Common myeloid progenitor, CD34-positive (primary cell): ENCODE measurements at places on chromosomes 13 and 19.

DNA sequence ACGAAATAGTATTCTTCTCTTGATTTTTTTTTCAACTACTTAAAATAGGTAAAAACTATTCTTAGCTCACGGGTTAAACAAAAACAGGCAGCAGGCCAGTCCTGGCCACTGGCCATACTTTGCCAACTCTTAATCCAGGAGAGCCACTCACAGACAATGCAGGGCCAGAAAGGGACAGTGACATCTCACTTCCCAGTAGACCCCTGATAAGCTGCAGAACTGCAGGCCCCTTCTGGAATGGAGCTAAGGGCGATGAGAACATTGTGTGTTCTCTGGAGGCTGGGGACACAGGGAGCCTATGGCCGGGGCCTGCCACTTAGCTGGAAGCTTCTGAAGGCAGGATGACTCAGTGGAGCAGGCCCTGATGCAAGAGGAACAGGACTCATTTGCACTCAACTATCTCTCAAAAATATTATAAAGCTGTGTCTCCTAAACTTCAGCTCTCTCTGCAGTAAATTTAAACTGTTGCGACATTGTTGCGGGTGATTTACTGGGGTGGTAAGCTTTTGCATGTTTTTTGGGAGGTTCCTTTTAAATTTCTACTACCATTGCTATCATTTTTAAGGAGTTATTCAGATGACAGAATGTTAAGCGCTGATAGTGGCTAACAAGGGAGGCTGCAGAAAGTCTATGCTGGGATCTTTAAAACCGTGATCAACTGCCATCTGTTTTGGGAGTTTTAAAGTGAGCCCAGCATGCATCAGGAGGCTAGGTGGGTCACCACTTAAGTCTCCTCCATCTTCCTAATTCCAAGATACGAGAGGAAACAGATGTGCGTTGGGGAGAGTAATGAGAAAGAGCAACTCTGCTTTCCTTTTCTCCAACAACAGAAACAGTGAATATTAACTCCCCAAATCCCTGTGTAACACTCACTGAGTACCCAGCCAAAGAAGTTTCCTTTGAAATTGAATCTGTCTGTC is 33.2 kb upstream of the KATNAL1 start:
- DNase-seq = peak; percentile 17

GRCh38 chr13:41820581-41821237 is 140.2 kb downstream of the VWA8 start:
- DNase-seq = no peak

GRCh38 chr19:47363758-47364531 is 14.8 kb downstream of the DHX34 start:
- DNase-seq = no peak

GRCh38 chr19:2097203-2097885 is 629 bp downstream of the IZUMO4 start:
- DNase-seq = no peak

GRCh38 chr19:31962561-31962996 is 382.8 kb upstream of the ZNF507 start:
- no peak for DNase-seq

DNA sequence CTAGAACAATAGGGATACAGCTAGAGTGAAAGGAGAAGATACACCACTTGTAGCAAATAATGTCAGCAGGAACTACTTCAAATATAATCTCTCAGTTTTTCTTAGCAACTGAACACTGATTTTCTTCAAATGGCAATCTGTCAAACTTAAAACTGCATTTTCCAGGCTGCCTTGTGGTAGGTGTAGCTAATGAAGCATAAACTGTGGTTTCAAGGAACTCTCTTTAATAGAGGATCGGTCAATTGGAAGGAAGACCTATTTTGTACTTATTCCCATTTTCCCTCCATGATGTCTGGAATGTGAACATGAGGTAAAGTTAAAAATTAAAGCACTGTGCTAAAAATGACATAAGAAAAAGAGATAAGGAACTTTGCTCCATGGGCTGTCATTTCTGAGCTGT is 1261.9 kb downstream of the PCDH17 start:
- DNase-seq = no peak

DNA sequence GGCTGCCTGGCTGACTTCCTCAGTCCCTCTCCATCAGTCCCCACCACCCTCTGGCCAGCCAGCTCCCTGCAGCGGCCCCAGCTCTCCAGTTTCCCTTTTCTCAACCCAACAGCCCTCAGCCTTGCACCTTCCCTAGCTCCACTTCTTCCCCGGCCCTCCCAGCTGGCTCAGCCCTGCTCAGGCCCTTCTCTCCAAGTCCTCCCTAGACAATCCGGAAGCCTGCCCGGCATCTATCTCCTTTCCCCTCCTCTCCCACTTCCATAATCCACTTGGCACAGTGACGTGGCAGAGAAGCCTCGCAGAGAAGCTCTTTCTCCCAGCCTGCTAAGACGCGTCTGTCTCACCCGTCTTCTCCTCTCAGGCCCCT is 1.1 kb downstream of the UBXN6 start:
- DNase-seq = peak; percentile 47

- peak; percentile 29 for DNase-seq
Observed at GRCh38 chr19:50896591-50897190, 14.5 kb downstream of the KLK4 start.

DNA sequence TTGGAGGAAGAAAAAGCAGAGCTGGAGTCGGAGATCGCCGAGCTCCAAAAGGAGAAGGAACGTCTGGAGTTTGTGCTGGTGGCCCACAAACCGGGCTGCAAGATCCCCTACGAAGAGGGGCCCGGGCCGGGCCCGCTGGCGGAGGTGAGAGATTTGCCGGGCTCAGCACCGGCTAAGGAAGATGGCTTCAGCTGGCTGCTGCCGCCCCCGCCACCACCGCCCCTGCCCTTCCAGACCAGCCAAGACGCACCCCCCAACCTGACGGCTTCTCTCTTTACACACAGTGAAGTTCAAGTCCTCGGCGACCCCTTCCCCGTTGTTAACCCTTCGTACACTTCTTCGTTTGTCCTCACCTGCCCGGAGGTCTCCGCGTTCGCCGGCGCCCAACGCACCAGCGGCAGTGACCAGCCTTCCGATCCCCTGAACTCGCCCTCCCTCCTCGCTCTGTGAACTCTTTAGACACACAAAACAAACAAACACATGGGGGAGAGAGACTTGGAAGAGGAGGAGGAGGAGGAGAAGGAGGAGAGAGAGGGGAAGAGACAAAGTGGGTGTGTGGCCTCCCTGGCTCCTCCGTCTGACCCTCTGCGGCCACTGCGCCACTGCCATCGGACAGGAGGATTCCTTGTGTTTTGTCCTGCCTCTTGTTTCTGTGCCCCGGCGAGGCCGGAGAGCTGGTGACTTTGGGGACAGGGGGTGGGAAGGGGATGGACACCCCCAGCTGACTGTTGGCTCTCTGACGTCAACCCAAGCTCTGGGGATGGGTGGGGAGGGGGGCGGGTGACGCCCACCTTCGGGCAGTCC is 5.0 kb downstream of the FOSB start:
- peak; percentile 79 for DNase-seq

DNA sequence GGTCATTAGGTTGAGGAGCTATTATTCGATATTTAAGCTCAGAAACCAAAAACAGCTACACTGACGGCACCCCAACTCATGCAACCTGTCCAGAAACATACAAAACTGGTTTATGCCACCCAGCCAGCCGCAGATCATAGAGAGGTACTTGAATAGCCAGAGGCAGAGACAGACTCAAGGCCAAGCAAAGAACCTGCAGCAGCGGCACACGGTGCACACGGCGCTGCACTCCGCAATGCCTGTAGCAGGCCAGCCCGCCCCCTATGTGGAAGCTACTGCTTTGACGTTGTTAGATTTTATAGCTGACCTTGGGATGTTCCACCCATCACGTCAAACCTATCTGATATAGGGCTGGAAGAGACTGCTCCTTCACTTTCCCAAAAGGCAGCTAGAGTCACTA is 11.9 kb upstream of the DHRS12 start:
- DNase-seq = no peak
